ENCODE measurements at places on chromosomes 7 and 10.

GRCh38 chr10:78602201-78602932 is 466.4 kb upstream of the ZMIZ1 start:
- DNase-seq: no peak

DNA sequence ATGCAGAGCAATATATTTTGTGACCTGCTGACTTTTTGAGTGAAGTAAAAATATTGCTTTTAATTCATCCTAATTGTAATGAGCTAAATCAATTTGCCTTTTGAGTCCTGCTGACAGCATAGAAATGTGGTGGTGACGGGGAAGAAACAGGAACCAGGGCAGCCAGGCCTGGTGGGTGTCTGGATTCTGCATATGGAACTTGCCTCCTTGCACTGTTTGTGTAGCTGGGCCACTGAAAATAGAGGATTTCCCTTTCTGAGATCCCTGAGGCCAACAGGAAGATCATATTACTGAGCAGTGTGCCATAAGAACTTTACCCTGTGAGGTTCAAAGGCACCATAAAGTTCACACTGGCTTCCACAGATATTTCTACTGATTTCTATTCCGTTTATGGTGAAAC is 488.4 kb upstream of the AKR1E2 start:
- no peak for DNase-seq

DNA sequence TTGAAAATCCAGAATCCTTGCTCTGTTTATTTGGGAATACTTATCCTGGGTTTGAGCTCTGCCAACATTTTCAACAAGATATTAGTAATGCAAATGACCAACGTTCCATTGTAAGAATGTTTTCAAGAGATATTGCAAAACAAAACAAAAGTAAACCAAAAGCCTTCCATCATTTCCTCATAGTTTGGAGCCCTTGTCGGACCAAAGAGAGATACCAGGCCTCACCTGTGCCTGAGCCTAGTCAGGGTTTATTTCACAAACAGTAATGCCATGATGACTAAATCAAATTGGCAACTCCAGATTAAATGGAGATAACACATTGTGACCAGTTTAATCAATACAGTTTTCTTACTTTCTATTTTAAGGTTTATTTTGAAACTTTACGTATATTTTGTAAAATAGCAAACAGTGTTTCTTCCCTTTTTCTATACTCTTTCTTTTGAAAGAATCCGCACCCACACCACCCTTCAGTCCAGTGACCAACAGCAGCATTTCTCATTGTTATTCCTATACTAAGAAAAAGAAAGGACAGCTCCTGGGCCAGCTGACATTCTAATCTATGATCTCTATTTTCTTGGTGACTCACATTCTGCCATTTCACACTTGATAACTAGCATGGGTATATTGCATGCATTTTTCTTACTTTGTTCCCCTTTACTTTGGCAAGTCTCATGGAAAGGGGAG is 168.5 kb upstream of the MEOX2 start:
- DNase-seq: no peak

GRCh38 chr10:10490581-10490980 is 527.1 kb upstream of the CELF2 start:
- DNase-seq: no peak

- DNase-seq: no peak
Measured at GRCh38 chr10:111303887-111304286, 227.1 kb downstream of the ADRA2A start.

GRCh38 chr10:97047083-97047736 is 138.5 kb downstream of the SLIT1 start:
- no peak for DNase-seq

GRCh38 chr7:83413424-83413823 is 235.5 kb downstream of the SEMA3E start:
- DNase-seq: no peak

DNA sequence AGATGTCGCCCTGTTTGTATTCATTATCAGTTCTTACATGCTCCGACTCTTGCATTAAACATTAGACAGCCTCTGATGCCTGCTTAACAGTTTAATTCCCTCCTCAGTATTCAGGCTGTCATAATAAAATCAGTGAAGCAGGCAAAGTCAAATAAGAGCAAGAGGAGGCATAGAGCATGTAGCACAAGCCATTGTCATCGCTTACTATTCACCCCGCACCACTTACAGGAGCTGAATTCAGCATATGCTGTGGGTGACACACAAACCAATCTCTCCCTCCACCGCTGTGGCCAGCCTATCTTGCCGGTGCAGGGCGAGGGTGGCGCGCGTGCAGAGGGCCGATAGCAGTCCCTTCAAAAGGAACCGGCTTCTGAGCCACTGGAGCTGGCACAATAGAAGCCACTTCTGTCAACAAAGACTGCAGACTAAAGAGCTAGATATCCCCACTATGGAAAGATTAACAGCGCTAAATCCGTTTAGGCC is 433.2 kb upstream of the MGMT start:
- DNase-seq: no peak

GRCh38 chr10:80599424-80599847 is 61.7 kb downstream of the SH2D4B start:
- no peak for DNase-seq

DNA sequence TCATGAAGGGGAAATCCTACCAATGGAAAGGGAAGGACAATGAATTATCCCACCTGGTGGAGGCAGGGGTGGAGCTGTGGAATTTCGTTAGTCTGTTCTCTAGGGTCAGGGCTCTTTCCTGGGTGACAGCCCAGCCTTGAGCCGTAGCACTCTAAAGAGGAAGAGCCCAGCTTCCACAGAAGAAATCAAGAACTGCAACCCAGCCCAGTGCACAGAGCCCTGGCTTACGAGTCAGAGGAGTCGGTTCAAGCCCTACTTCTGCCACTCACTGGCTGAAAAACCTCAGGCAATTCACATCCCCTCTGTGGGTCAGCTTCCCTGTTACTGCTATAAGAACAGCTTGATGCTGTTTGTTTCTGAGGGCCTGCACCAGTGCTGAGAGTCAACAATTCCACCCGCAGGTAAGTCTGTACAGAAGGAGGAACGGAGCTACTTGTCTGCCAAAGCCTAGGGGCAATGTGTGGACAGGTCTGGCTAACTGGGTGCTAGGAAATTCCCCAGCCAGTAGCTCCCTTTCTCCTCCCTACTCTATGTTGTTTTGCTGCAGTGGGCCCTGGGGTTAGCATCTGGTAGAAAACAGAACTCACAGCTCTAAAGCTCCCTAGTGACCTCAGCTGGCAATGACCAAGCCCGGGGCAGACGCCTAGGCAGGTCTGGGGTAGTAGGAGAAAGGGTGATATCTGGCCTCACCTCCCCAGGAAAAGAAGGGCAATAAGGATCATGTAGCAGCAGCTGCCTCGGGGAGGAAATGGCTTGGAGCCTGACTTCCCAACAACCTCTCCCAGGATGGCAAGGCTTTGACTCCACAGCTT is 3.3 kb downstream of the AVPI1 start:
- no peak for DNase-seq

DNA sequence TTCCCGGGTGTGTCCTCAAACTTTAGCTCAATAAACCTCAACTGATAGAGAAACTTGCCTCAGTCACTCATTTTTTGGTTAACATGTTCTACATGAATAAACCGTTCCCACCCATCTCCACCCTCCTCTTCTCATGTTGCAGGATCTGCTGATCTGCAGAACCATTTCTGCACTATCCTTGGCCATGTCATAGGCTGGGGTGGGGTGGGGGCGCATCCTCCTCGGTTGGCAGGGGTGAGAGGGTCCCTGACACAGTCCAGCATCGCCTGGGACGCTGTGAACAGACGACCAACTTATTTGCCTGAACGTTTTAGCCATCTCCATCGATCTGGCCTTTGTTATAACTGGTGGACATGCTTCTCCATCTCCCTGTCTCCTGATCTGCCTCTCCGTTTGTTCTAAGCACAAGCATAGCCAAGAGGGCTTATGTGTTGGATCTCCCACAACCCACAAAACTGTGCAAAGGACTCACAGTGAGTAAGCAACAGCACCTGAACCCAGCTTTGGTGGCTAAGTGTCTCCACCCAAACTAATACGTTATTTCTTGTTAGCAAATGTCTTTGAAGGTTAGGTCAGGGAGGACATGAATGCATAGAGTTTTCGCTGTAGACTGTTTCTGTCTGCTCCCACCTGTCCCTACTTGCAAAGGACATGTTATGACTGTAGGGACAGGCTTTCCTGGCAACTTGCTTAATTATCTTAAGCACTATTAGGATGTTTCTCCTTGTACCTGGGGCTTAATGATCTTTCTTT is 51.7 kb downstream of the PRKCQ start:
- DNase-seq: no peak

DNA sequence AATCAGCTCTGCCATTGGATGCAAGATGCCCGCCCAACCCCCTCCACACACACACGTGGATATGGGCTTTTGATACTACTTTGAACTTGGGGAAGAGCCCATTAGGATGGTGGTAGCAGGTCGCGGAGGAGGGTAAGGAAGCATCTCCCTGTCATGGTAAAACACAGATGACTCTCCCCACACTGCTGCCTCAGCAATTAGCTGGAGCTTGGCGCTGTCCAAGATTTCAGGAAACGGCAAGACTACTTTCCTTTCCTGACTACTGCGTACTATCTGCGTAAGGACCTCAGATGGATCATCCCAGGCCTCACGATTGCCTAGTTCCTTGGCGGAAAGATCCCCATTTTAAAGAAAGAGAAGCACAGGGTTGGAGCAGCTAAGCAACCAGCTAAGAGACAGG is 134.3 kb downstream of the C10orf90 start:
- DNase-seq: no peak

- DNase-seq: no peak
Measured at GRCh38 chr7:148058092-148058491, 532.5 kb upstream of the C7orf33 start.
